ENCODE measurements at places on chromosomes 2 and 18. TPM values are rescaled to one million over a fixed set of nuclear protein-coding genes. Genes with fewer than 3 reads are reported as not detected.

CYP27A1 gene
- total RNA-seq = 15.9 TPM

M1AP gene
- not detected for total RNA-seq

NRP2 gene
- total RNA-seq = 22.7 TPM

ARID5A gene
- 4.6 TPM for total RNA-seq

PCARE gene
- total RNA-seq = not detected

UGT1A10 gene
- total RNA-seq = not detected

TXNDC2 gene
- total RNA-seq = not detected

IWS1 gene
- total RNA-seq = 27.6 TPM

ABCB11 gene
- total RNA-seq = not detected

NLRC4 gene
- not detected for total RNA-seq

All from bronchus fibroblast of lung (primary cell).